Stimulated activated CD4-positive, alpha-beta T cell treated with anti-CD3 and anti-CD28 coated beads, Interleukin-1b, Interleukin-23, amount 100 ng/mL, for 1 hour (primary cell): ENCODE measurements at places on chromosomes 3 and 15.

DNA sequence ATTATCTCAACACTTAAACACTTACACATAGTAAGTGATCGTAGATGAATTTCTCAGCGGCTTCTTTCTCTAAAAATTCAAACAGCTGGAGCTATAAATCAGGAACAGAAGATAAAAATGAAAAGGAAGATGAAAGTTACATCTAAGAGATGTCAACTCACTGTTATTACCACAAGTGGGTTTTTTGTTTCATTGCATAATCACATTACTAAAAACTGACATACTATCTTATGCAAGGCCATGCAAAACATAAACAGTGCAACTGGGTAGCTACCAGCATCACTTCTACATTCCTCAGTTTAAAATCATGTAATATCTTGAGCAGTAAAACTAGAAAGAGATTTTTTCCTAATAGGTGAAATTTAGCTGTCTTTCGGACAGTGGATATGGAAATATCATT lies 14.9 kb downstream of the MINDY4B start:
- no peak for DNase-seq

- no peak for DNase-seq
Measured at GRCh38 chr3:24952388-24952787, 457.7 kb upstream of the THRB start.

- no peak for DNase-seq
Measured at GRCh38 chr15:74821091-74821789, 5.2 kb upstream of the CPLX3 start.

- peak; percentile 2 for DNase-seq
Measured at GRCh38 chr3:138781012-138781470, 53.7 kb downstream of the PIK3CB start.

DNA sequence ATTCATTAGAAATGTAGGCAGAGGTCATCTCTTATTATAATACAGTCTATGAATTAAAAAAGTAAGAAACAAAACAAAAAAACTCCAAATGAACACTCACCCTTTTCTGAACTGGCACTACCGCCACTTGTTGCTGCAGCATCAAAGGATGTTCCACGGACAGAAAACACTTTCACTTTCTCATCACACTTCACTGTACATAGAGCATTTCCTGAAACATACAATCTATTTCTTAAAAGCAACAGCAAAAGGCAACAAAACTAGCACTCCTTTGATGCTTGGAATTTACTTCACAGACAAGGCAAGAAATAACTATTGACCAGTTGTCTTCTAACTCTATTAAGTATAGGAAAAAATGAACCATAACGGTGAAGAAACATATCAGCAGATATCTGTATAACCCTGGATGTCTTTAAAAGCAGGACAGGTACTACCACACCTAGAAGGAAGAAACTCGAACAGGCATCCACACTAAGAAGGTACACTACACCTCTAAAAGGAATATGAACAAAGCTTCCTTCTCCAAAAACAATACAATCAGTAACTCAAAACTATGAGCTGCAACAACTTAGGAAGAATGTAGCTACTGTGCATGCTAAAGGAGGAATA lies 24.9 kb downstream of the ETFA start:
- no peak for DNase-seq

GRCh38 chr15:65110676-65111292 lies 4.2 kb downstream of the UBAP1L start:
- no peak for DNase-seq

DNA sequence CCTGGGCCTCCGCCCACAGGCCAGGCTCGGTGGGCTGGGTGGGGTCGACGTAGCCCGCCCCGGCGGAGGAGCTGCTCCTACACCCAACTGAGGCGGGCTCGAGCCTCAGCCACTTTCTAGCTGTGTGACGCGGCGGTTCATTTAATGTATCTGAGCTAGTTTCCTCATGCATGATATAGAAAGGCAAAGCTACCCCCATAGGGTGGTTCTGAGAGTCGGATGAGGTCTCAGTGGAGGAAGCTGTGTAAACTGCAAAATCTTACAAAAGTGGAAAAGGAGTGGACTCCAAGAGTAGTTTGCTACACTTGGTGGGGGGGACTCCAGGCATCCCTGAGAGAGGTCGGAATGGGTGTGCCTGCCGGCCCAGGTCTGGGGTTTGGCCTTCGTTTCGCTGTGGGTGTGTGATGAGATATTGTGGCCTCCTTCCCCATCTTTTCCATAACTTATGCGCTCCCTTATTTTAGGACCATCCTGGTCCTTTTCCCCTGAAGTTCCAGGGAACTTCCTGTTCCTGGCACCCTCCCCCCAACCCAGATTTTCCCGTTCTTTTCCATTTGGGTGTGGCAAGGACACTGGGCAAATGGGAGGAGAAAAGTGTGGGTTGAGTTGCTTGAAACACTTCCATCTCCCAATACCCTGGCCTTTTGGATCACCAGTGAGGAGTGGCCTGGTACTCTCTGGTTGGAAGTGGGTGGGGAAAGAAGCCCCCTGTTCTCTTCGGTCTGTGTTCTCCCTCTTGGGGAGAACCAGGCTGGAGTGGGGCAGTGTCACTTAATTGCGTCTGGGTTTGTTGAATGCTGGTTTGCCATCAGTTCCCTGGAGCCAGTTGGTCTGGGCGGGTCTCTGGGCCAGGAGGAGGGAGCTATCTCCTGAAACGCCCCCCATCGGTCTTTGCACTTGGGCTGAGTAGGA lies 1.1 kb downstream of the PDIA5 start:
- peak; percentile 4 for DNase-seq

DNA sequence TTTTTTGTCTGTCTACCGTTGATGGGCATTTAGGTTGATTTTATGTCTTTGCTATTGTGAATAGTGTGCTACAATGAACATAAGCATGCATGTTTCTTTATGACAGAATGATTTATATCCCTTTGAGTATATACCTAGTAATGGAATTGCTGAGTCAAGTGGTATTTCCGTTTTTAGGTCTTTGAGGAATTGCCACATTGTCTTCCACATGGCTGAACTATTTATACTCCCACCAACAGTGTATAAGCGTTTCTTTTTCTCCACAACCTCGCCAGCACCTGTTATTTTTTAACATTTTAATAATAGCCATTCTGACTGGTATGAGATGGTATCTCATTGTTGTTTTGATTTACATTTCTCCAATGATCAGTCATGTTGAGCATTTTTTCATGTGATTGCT lies 89.6 kb upstream of the GALNT15 start:
- no peak for DNase-seq

- DNase-seq: no peak
Measured at GRCh38 chr3:15657016-15657415, 55.5 kb downstream of the BTD start.

GRCh38 chr3:181917027-181917426 lies 205.3 kb downstream of the SOX2 start:
- no peak for DNase-seq

DNA sequence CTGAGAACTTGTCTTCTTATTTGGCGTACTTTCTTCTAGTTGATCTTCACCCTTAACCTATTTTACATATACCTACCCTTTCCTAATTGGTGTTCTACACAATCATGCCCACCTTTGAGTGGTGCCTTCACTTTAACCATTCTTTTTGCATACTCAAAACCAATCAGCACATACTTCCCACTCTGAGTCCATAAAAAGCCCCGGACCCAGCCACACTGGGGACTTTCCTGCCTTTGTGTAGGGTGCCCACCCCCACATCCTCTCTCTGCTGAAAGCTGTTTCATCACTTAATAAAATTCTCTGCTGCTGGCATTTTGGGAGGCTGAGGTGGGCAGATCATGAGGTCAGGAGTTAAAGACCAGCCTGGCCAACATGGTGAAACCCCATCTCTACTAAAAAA lies 15.9 kb upstream of the CHST2 start:
- no peak for DNase-seq

DNA sequence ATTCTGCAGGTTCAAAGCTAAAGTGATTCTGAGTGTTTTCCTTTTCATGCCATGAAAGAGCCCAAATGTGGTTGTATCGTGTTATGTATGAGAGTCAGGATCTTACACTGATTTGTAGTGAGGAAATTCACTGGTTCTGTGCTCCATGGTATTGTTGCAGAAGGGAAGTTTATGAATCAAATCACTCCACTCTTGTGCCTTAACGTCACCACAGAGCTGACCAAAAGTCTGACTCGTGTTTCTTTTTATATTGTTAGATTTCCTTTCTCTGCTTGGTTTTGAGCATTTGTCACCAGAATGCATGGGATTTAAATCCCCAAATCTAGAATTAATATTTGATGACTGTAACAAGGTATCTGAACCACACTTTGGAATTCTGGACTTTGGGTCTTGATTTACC lies 29.1 kb upstream of the SLC30A4 start:
- DNase-seq: no peak

- no peak for DNase-seq
Measured at GRCh38 chr15:31446546-31446945, 119.9 kb downstream of the KLF13 start.

GRCh38 chr15:39299486-39300267 lies 281.2 kb upstream of the THBS1 start:
- DNase-seq: no peak

- no peak for DNase-seq
Measured at GRCh38 chr3:50585919-50586762, 16.8 kb downstream of the HEMK1 start.

GRCh38 chr3:9340472-9340902 lies 22.4 kb upstream of the THUMPD3 start:
- DNase-seq: no peak

DNA sequence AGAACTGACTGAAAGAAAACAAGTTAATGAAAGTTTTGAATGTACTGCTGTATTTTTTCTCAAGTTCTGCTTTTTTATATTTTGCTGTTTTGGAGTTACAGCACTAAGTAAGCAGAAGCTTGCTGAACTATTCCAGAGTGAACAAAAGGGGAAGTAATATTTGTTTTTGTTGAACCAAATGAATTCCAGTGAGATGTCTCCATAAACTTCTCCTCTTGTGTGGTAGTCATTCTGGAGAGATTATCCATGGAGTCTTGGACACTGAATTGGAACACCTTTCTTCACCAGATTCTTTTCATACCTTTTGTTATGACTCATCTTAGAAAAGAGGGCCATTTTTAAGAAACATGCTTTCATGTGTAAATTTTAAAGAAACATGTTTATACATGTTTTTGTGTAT lies 8.8 kb downstream of the ANKUB1 start:
- DNase-seq: no peak

DNA sequence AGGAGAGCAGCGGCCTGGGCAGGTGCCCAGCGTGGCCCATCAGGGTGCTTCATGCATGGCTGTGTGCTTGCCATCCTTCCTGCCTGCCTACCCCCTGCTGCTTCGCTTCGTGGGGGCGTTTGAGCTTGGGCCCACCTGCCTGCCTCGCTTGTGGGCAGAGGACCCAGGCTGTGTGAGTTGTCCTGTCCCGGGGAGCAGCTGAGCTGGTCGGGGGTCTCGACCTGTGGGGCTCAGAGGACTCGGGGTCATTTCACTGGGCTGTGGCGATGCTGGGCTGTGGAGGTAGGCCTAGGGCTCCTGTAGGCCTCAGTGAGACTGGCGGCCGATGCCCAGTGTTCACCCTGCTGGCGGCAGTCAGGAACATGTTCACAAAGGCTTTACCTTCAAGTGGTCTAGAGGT lies 12.1 kb upstream of the STAB1 start:
- DNase-seq: no peak

DNA sequence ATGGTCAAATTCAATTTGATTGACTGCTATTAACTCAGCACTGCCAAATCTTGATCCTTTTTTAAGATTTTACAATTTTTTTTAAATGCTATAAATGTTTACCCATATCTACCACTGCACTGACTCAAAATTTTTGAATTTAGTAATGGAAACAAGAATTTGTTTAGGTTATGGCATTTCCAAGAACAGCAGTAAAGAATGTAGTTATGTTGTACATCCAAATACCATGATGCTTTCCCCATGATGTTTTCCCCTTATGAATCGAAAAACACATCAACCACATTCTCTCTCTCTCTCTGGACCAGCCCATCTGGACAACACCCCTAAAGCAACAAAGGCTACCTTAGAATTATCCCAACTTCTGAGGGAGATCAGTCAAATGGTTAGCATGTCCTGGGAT lies 14.2 kb downstream of the CHRM5 start:
- DNase-seq: no peak

DNA sequence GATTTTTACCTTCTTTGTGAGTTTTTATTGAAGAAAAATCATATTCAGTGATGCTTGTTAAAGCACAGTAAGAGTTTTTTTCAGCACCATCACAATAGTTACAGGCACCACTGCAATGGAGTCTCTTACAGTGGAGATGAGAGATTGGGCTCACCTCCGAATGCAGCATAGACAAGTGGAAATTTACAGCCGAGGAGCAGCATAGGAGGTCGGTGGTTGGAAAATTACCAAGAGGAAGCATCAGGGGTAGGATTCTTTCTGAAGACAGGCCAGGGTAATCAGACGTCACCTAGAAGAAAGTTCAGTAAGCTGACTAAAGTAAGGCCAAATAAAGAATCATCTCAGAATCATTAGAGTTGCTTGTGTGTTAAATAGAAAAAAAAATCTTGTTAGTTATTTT lies 491.6 kb downstream of the RBMS3 start:
- DNase-seq: no peak

DNA sequence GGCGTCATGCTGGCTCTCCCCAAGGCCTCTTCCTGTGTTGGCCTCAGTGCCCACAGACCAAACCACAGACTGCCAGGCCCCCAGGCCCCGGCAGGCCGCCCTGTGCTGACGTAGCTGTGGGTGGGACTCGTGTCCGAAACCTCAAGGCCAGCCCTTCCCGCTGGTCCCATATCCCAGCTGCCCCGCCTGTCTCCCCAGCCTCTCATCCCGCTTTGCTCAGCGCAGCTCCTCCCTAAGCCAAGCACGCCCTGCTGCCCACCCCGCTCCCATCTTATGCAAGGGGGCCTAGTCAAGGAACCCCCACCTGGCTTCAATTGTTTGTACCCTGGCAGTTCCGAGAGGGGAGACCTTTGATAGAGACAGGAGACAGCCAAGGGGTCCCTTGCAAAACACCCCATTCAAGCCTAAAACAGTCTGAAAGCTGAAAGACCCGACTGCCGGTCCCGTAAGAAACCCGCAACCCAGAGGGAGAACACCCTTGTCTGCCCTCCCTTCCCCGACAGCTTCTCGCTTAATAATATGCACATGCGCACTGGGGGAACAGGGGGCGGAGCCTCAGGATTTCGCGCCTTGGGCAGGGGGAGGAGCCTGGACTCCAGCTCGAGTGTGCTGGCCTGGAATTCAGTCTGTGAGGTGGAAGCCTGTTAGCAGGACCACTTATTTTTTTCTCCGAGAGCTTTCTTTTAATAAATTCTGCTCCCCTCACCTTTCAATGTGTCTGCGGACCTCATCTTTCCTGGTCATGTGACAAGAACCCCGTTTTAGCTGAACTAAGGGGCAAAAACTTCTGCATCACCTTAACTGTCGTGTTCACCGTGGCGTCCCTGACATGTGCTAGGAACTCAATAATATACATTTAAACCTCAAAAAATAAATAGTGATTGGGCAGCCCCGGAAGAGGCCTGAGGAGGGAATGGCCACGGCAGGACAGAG lies 17.2 kb downstream of the TNFAIP8L3 start:
- DNase-seq: peak; percentile 27

- DNase-seq: no peak
Measured at GRCh38 chr3:4719046-4719501, 225.9 kb downstream of the ITPR1 start.

DNA sequence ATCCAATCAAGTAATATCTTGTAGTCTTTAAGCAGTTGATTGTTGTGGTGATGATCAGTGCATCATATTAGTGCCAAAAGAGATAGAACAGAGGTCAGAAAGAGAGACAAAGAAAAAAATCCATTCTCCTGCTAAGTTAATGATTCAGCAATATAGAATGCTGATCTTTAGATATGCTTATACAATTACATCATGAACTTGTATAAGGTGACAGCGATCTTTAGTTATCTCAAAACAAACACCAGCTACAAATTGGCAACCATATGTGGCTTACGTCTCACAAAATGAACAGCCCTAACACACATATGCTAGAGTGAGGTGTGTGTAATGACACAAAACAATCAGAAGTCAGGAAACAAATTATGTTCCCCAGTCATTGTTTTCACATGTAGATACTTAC lies 12.5 kb downstream of the LSAMP start:
- DNase-seq: no peak
